ENCODE measurements at places on chromosomes 3 and 15. TPM values are rescaled to one million over a fixed set of nuclear protein-coding genes. Genes with fewer than 3 reads are reported as not detected.

CLDN16 gene
- total RNA-seq, result not detected

WDR49 gene
- 0.47 TPM for total RNA-seq

CHRD gene
- not detected for total RNA-seq

B3GALNT1 gene
- 3.0 TPM for total RNA-seq

KCNMB2 gene
- total RNA-seq, result not detected

ZDHHC23 gene
- total RNA-seq, result 2.8 TPM

DNA sequence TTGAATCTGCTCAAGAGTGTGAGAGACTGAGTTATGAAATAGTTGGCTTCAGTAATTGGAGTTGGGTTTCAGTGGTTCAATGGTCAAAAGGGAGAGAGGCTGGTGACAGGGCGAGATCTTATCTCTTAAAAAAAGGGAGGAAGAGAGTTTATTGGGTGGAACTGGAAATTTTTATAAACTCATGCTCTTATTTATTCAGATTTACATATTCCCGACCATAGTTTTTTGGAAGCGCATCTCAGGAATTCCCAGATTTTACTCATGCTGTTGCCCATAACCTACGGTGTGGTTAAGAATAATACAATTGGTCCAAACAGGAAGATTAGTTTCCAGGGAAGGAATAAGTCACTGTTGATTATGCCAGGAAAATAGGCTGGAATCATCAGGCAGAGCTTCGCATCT is 41.4 kb downstream of the CD200 start:
- peaks cover 13% of the 10 kb centered on the region for H3K4me1 ChIP-seq
- H3K4me3 ChIP-seq, result no peak overlapping the region
- no peak for DNase-seq

DNA sequence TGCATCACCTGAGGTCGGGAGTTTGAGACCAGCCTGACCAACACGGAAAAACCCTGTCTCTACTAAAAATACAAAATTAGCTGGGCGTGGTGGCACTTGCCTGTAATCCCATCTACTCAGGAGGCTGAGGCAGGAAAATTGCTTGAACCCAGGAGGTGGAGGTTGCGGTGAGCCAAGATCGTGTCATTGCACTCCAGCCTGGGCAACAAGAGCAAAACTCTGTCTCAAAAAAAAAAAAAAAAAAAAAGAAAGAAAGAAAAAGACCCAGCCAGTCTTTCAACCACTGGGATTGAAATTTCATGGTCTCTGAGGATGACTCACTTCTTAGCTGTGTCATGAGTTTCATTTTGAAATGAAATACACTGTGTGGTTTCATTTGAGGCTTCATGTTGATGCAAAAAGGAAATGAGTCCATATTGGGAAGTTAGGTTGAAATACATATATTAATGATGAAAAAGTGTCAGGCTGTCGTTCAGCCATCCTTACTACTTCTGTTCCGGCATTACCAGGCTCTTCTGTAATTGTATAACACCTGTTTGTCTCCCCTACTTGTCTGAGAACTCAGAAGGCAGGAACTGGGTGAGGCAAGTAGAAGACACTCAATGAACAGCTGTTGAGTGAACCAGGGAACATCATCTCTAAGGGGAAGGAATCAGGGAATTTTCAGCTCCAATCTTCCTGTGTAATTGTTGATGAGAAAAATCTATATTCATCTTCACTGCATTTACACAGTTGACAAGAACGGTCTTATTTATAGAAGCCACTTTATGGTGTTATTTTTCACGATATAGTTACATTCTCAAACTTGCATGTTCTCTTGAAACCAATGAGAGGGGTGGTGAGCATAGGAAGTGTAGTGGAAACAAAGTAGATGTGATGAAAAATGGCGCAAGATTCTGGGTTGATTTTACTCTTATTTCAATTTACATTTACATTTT is 87.4 kb downstream of the NFKBIZ start:
- H3K27me3 ChIP-seq, result peaks cover 24% of the 10 kb centered on the region
- peak overlapping the region; percentile 32 for H3K4me3 ChIP-seq
- peaks cover 19% of the 10 kb centered on the region for H3K36me3 ChIP-seq
- H3K27ac ChIP-seq, result peak overlapping the region; percentile 78

DNA sequence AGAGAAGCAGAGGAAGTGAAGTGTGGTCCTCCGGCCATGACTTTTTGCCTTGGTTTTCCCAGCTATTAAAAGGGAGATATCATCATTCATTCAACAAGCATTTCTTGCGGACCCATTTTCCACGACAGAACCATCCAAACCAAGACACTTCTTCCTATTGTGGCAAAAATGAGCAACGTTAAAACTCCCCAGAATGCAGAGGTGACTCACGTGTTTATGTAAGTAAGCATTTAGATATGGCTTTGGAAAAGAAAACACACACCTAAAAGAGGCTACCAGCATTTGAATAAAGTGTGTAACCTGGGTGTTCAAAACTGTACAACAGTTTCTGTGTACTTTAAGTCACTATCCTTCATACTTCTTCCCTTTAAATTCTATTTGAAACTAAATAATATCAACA is 181.3 kb downstream of the RORA start:
- no peaks in the 10 kb centered on the region for H3K4me1 ChIP-seq
- no peaks in the 10 kb centered on the region for H3K36me3 ChIP-seq
- no peak overlapping the region for H3K4me3 ChIP-seq
- peaks cover 3% of the 10 kb centered on the region for H3K27me3 ChIP-seq

DNA sequence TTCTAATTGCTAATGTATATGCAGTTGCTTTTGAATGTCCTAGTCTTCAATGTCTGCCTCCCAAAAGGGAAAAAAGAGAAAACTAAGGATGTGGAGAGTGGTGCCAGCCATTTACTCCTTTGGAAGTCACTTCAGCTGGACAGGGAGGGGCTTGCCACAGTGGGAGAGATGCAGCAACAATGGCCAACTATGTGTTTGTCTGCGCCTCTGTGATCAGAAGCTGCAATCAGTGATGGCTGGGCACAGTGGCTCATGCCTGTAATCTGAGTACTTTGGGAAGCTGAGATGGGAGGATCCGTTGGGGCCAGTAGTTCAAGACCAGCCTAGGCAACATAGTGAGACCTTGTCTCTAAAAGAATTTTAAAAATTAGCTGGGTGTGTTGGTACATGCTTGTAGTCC is 16.7 kb upstream of the CLRN1 start:
- peaks cover 50% of the 10 kb centered on the region for H3K27me3 ChIP-seq
- no peak overlapping the region for H3K27ac ChIP-seq
- peaks cover 4% of the 10 kb centered on the region for H3K4me1 ChIP-seq
- H3K4me3 ChIP-seq, result no peak overlapping the region
- H3K36me3 ChIP-seq, result no peaks in the 10 kb centered on the region

GRCh38 chr3:197718891-197719290 is 17.8 kb downstream of the RUBCN start:
- peaks cover 18% of the 10 kb centered on the region for H3K4me1 ChIP-seq
- H3K36me3 ChIP-seq, result peaks cover 55% of the 10 kb centered on the region
- no peak overlapping the region for H3K4me3 ChIP-seq
- DNase-seq, result no peak
- H3K27me3 ChIP-seq, result no peaks in the 10 kb centered on the region
- H3K27ac ChIP-seq, result no peak overlapping the region

GRCh38 chr3:150755902-150756301 is 7.1 kb downstream of the SIAH2 start:
- no peak overlapping the region for H3K4me3 ChIP-seq
- H3K27ac ChIP-seq, result no peak overlapping the region
- no peak for DNase-seq
- H3K27me3 ChIP-seq, result no peaks in the 10 kb centered on the region

DNA sequence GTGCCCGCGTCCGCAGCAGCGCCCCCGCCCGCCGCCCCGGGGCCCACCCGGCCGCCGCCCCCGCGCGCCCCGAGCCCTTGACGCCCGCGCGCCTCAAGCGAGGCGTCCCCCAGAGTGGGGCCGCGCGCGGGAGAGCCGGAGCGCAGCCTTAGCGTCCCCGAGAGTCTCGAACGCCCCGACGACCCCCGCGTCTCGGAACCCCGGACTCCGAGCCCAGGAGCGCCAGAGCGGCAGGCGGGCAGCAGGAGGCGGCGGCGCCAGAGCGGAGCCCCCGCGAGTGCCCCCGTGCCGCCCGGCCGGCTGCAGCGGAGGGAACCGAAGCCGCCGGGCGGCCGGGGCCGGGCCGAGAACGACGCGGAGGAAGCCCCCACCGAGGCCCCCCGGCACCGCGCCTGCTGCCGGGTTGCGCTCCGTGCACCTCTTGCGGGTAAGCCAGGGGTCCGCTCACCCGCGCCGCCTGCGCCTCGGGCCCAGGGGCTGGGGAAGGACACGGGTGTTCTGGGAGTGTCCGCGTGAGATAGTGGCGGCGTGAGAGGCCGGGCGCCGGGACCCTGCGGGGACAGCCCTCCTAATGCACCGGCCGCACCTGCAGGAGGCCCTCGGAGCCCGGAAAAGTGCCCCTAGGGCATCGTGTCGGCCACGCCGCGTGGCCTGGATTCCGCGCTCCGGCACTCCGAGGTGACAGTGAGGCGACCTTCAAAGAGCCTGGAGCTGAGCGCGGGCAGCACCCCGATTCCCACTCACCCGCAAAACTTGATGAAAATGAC is 52.0 kb upstream of the ULK4 start:
- no peaks in the 10 kb centered on the region for H3K27me3 ChIP-seq
- peak overlapping the region; percentile 83 for H3K4me3 ChIP-seq
- peak overlapping the region; percentile 88 for H3K27ac ChIP-seq

DNA sequence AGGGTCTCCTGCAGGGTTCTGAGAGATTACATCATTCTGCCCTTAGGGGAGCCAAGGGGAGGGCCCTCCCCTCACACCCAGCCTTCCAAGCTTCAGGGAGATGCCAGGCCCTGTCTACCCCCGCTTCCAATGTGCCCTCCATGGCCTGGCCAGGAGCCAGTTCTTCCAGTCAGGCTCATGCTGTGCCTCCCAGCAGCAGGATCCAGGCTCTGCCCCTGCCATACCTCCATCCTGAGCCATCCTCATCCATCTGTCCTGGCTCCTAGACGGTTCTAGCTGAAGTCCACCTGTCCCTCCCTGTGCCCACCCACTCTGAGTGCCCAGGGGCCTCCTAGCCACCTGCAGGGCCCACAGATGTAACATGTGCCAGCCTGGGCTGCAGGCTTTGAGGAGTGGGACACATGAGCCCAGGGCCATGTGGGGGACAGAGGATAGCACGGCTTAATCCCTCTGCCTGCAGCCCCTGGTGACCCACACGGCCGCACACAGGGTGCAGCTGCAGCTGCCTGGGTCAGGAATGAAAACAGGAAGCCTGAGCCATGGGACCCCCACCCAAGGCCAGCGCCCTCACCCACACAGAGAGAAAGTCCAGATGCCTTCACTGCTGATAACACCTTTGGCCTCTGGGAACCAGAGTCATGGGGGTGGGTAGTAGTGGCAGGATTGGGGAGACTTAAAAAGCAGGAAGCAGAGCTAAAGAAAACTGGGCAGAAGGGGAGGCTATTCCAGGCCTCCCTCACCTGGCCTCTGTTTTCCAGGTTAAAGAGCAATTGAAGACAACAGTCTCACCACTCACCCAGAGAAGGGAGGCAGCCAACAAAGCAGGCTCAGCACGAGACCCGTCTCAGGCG is 11.8 kb downstream of the PLCD1 start:
- no peak overlapping the region for H3K27ac ChIP-seq
- no peak overlapping the region for H3K4me3 ChIP-seq
- peaks cover 33% of the 10 kb centered on the region for H3K36me3 ChIP-seq
- peaks cover 13% of the 10 kb centered on the region for H3K4me1 ChIP-seq
- DNase-seq, result no peak

- no peak for DNase-seq
- H3K4me3 ChIP-seq, result peak overlapping the region; percentile 85
- H3K27ac ChIP-seq, result peak overlapping the region; percentile 94
- peaks cover 51% of the 10 kb centered on the region for H3K4me1 ChIP-seq
These were observed 1.0 kb upstream of the MCM2 start for GRCh38 chr3:127597020-127597771.

GRCh38 chr15:42033214-42033873 is 12.5 kb upstream of the PLA2G4E start:
- DNase-seq, result no peak
- H3K27me3 ChIP-seq, result peaks cover 3% of the 10 kb centered on the region
- no peak overlapping the region for H3K27ac ChIP-seq
- no peak overlapping the region for H3K4me3 ChIP-seq
- peaks cover 8% of the 10 kb centered on the region for H3K4me1 ChIP-seq
- H3K36me3 ChIP-seq, result no peaks in the 10 kb centered on the region

DNA sequence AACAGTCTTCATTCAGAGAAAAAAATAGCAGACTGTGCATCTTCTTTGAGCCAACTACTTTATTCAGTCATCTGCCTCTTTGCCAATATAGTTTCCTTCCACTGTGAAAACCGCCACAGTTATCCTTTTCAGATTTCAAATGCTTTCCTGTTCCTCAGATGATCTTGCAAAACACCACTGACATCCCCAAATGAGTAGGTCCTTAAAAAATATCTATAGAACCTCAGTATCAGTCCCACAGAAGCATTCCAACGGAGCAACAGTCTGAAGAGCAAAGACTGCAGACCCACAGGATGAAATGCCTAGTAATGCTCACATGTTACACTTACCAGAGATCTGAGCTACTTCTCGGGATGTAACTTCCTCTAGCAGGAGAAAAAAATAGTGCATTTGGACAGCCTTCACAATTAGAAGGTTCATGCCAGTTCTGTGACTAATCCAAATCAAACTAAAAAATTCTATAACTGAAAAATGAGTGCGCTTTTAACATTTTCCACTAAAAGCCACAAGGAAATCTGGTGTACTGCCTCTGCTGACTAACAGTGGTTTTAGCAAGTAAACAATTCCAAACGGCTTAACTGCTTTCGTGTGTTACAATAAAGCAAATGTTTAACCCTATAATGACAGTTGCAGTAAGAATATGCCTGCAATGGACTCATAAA is at the start of gene ANKRD28:
TSS of gene ANKRD28 (minus strand) at position 338 of the 662 bp plus-strand sequence. CDS start 1,458 bp downstream, outside the sequence.
- H3K27me3 ChIP-seq, result no peaks in the 10 kb centered on the region
- H3K4me1 ChIP-seq, result peaks cover 79% of the 10 kb centered on the region
- DNase-seq, result peak; percentile 26
- H3K27ac ChIP-seq, result peak within 1 kb of the TSS; percentile 89

GRCh38 chr15:48805591-48805990 is 5.3 kb downstream of the CEP152 start:
- H3K27me3 ChIP-seq, result no peaks in the 10 kb centered on the region
- H3K4me3 ChIP-seq, result no peak overlapping the region
- peaks cover 58% of the 10 kb centered on the region for H3K4me1 ChIP-seq
- peaks cover 45% of the 10 kb centered on the region for H3K36me3 ChIP-seq
- no peak for DNase-seq
- H3K27ac ChIP-seq, result no peak overlapping the region

DNA sequence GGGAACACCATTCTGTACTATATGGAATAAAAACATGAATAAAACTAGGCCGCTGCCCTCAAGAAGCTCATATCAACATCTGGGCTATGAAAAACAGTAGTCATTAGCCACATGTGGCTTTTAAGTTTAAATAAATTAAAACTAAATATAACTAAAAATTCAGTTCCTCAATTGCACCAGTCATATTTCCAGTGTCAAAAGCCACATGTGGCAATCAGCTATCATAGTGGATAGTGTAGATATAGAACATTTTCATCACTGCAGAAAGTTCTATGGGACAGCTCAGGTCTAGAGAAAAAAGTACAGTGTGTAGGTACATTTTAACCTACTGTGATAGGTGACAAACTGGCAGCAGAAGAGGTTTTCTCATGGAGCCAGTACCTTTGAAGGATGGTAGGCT is 261.4 kb downstream of the FOXP1 start:
- no peak for DNase-seq
- peaks cover 4% of the 10 kb centered on the region for H3K36me3 ChIP-seq
- no peaks in the 10 kb centered on the region for H3K27me3 ChIP-seq
- no peak overlapping the region for H3K27ac ChIP-seq
